ENCODE measurements at places on chromosomes 6 and 20.

- DNase-seq = no peak
These were observed 12.3 kb downstream of the CST5 start for GRCh38 chr20:23867152-23867776.

DNA sequence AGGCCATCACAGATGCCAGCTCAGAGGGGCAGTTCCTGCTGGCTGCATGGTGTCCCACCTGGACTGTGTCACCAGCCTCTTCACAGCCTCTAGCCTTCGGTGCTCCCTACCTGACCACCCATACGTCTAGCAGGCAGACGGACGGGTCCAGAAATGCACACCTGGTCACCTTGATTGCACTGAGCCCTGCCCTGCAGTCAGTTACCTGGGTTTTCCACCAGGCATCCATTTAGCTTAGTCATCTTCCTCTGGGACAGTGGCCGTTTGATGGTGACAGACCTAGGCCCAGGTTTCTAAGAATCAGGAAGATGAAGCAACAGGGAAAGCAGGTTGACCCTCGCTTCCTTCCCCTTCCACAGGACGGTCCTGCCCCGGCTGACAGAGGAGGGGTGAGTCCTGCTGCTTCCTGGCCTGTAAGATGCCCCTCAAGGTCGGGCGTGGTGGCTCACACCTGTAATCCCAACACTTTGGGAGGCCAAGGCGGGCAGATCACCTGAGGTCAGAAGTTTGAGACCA, 9.8 kb upstream of the BPI start:
- no peak for DNase-seq

DNA sequence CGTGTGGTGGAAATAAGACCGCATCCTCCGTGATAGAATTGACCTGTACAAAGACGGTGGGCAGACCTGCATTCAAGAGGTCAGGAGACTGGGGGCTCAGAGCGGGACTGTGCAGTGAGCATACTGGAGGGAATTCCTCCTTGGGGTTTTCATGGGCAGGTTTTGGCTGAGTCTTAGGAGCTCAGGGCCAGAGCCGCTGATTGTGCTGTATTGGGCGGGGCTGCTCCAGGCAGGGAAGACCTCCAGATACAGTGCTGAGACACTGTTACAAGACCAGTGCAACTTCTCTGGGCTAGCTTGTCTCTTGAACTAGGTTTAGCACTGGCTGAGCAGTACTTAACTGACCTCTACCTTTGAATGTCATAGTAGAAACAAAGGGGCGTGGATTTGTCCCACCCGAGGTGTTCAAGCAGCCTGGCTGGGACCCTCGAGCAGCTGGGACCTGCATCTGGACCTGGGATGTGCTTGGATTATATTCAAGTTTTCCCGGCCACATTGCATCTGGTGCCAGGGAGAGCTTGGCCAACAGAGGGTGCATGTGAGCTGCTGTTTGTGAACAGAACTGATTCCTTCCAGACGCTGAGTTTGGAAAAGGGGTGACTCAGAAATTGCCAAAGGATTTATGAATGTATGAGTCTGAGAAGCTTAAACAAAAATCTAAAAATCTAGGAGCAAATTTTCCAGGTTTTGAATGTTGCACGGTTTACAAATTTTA, 33.4 kb upstream of the SLC22A1 start:
- DNase-seq = no peak

DNA sequence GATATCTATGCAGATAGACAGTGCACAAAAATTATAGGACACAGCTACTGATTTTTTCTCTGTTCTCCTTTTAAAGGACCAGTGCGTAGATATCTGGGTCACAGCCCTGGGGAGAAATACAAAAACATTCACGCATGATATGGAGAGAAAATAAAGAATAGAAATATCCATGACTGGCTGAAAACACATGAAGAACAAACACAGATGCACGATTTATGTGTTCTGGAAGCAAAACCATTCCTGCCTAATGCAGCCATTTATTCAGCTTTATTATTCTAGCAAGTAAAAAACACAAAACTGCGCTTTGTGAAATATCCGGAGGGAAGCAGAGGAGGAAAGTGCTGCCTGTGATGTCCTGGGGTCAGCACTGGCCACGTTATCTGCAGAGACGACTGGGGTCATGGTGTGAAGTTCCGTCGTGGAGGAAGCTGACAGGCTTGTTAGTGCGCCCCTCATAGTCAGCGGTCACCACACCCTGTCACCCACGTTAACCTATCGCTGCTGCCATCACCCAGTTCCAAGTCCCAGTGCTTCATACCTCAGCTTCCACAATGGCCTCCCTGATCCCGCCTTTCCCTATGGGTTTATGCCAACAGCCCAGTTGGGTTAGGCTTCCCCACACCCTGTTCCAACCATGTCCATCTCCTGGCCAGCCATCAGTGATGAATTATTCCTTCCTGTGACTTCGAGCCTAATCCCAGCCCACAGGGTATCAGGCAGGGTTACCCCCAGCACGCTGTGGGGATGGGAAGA, 86.6 kb upstream of the RPS6KA2 start:
- DNase-seq = no peak

DNA sequence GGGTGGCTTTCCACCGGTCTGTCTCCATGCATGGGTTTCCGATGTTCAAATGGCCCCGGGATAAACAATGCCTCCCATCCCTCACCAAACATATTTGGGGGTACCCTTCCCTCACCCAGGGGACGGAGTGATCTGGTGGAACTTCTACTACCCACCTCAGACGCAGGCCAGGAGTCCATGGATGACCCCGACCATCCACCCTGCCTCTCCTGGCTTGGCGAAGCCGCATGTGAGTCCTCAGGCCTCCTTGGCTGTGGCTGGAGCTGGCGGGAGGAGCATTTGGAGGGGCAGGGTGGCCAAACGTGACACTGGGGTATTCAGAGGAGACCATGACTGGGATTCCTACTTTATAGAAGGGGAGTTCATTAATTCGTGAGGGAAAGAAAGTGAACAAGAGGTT, 45.9 kb upstream of the FRMD1 start:
- no peak for DNase-seq

- no peak for DNase-seq
These were observed 143.0 kb upstream of the THBS2 start for GRCh38 chr6:169396554-169397163.

- no peak for DNase-seq
These were observed 222.9 kb downstream of the DLL1 start for GRCh38 chr6:170067923-170068360.

- DNase-seq = peak; percentile 81
These were observed 94.2 kb downstream of the RREB1 start for GRCh38 chr6:7201732-7202541.

DNA sequence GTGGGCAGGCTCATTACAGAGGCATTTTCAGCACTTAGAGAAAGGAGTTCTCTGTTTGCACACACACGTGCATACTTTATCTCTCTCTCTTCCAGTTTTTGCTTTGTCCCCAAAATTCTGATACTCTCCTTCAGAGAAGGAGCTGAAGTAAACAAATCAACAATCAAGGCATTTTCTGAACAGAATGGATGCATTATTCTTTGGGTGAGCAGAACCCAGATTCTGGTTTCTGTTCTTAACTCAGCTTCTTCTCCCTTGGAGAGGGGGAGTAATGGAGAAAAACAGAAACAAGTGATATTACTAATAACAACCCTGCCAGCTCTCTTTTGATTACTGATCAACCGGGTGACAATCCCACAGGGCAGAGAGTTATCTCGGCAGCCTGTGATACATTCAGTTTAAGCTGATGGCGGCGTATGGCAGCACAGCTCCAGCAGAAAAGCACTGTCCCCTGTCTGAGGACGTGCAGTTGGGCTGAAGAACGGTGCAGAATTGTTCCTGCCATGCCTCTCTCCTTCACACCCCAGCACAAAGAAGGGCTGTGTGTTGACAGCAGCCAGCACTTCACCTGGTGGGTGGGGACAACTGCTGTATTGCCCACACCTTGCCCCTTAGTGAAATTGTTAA, 47.3 kb upstream of the SASH1 start:
- no peak for DNase-seq

DNA sequence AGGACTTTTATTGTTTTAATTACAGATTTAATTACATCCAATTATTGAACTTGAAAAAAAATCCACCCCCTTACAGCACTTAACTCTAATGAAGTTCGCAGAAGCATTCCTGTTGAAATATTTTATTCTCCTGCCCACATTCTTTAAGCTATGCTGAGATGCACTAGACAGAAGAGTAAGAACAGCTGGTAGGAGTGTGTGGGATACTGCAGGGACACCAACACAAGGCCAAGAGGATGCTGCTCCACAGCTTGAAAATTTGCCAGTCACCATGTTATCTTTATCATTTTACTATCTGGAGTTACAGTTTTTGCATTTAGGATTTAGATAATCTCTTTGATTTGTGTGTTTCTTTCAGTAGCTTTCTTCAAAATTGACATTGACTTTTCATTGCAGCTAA, 180.7 kb downstream of the EPHA7 start:
- DNase-seq = no peak

GRCh38 chr6:70130865-70131264, 172.0 kb downstream of the COL9A1 start:
- no peak for DNase-seq

- no peak for DNase-seq
These were observed 30.6 kb upstream of the ULBP3 start for GRCh38 chr6:150099546-150099945.

DNA sequence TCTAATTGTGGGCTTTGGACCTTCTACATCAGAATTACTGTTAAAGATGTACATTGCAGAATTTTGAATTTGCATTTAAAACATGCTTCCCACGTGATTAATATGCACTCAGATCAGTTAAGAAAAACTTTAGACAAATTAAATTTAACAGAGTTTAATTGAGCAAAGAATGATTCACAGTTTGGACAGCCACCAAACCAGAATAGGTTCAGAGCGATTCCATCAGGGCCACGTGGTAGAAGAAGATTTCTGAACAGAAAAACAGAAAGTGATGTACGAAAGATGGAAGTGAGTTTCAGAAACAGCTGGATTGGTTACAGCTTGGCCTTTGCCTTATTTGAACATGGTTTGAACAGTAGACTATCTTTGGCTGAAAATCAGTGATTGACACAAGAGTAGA, 704.2 kb upstream of the MAP3K7 start:
- no peak for DNase-seq

GRCh38 chr6:87237804-87238203, 82.4 kb downstream of the ZNF292 start:
- DNase-seq = peak; percentile 40

Data from GM20000 (cell line).